AG09309 (cell line): ENCODE measurements at places on chromosomes 4 and X.

- no peak for DNase-seq
Measured at GRCh38 chrX:54044877-54045338, 635 bp upstream of the PHF8 start.

DNA sequence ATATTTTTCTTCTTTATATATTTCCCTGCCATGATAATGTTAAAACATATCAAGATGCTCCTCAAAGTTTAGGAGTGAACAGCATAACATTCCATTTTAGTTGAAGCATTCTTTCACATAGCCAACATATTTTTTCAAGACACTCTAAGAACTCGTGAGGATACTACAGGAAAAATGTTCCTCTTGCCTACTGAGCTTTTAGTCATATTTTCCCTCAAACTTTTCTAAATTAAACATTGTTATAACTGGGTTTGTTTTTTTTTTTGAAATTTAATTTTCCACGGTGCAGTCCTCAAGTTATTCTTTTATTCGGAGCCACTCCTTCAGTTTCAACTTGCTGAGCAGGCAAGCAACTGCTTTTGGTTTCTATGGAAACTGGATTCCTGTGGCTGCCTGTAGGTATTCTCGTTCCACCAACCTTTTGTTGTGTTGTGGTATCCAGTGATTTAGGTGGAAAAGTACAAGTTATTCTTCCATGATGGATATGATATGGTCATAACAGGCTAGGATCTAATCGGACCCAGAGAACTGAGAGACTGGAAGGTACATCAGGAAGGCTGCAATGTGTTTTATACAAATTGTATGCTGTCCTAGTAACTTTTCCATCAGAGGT, 248.0 kb downstream of the TRIML1 start:
- DNase-seq, result no peak

- DNase-seq, result no peak
Measured at GRCh38 chrX:64580605-64581004, 185.4 kb upstream of the MTMR8 start.

GRCh38 chrX:131958724-131959123, 64.4 kb upstream of the STK26 start:
- DNase-seq, result no peak

DNA sequence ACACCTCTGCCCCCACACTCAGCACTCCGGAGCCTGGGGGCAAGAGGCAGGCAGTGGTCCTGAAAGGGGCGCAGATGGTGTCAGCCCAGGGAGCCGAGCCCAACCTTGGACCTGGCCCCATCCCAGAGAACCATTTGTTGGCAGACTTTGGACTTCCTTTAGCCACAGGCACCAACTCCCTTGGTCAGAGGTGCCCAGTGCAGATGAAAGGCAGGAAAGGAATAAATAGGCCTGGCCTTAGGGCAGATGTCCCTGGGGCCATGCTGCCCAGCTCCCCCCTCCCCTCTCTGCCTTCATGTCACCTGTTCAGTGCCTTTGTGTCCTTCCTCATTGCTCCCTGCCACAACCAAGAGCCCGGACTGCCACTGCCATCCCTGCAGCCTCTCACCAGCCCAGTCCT, 52.8 kb downstream of the SEL1L3 start:
- DNase-seq, result no peak

DNA sequence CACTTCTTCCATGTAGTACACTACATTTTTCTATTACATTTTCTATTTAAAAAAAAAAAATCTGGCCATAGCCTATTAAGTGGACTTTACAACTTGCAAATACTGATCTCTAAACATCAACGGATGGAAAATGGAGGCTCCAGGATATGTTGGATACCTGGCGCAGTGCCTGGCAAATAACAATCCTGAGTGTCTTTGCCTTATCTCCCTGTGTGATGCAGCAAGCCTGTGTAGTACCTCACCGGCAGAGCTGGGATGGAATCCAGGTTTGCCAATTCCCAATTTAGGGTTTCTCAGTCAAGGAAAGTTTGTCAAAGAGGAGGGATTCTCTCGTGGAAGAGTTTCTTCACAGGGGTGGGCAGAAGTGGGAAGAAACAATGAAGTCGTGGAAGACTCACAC, 93.2 kb downstream of the KDR start:
- DNase-seq, result no peak

- no peak for DNase-seq
Measured at GRCh38 chrX:132127743-132128142, at the start of gene FRMD7. TSS of gene FRMD7 (minus strand) at chrX:132128020. CDS start at chrX:132127844, 176 bp downstream.

DNA sequence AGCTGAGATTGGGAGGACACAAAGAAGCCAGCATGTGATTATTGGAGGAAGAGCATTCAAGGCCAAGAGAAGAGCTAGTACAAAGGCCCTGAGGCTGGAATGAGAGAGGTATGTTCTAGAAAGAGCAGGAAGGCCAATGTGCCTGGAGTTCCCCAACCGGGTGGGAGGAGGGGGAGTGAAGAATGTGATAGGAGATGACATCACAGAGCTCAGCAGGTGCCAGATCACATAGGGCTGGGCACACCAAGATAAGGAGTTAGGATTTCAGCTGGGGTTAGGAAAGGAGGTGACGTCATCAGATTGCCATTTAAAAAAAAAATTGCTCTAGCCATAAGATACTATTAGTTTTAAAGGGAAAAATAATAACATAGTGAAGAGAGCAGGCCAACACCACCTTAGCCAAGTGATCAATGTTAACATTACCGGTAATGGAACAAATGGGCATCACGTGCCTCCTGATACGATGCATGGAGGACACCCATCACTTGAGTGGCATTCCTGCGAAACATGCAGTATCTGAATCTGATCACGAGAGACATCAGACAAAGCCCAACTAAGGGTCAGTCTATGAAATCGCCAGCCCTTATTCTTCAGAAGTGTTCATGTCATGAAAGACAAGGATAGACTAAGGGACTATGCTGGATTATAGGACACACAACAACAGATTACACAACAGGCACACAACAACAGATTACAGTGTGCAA, 344.3 kb downstream of the BCOR start:
- DNase-seq, result no peak

GRCh38 chr4:13990596-13991589, 363.4 kb upstream of the BOD1L1 start:
- no peak for DNase-seq

- DNase-seq, result no peak
Measured at GRCh38 chrX:96438803-96439202, 245.8 kb upstream of the DIAPH2 start.

DNA sequence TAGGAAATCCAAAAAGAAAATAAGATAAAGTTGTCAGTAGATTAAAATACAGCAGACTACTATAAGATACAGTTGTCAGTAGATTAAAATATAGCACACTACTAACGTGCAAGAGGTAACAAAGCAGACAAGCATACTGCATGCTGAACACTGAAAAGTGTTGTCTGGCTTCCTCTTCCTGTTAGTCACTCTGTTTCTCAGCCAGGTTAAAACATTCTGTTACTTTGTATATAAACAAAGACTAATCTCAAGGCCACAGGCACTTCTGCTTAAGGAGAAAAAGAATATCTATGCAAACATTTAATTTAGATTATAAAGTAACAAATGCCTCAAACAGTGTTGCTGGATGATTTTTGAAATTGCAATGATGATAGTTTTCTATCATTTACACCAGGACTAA, 41.0 kb upstream of the SCD5 start:
- no peak for DNase-seq
